ENCODE measurements at places on chromosomes 2 and 18. TPM values are rescaled to one million over a fixed set of nuclear protein-coding genes. Genes with fewer than 3 reads are reported as not detected.

- DNase-seq: peak; percentile 61
Observed at GRCh38 chr2:234951664-234952269, at the start of gene SH3BP4. Gene SH3BP4, plus strand, starts transcription at chr2:234952017. Its CDS starts 82,986 bp downstream, at chr2:235035003.

DNA sequence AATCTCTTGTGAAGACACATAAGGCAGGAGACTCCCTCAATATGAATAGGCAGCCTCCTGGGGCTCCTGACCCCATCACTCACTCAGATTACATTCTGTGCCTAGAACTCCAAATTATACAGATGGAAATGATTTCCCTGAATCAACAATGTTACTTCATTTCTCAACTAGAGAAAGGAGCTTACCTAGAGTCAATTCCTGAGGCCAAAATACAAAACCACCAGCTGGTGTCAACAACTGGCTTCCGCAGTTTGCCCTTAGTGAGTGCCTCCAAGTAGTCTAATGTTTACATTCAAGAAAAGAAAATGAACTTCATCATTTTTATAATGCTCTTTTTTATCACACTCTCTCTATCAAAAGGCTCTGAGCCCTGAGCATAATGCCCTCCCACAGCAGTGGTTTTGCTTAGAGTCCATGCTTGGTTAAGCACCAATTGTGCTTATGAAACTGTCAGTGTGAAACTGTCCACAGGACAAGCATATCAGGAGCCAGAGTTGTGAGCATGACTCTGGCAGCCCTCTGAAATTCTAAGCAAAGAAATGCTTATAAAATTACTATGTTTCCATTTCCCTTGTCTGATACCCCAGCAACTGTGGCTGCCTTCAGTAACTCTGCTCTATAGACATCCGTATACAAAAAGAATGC is 305.7 kb upstream of the PKDCC start:
- peak; percentile 22 for DNase-seq

- DNase-seq: peak; percentile 49
Observed at GRCh38 chr2:101818531-101819451, 121.3 kb downstream of the MAP4K4 start.

- DNase-seq: peak; percentile 76
Observed at GRCh38 chr2:168699844-168700417, 102.5 kb upstream of the NOSTRIN start.

Gene GNAL
- polyA plus RNA-seq: 1.8 TPM

Gene STON1
- 14.1 TPM for polyA plus RNA-seq

Gene NCKAP5
- polyA plus RNA-seq: 10.4 TPM

Gene ECEL1
- not detected for polyA plus RNA-seq

Gene CIB4
- polyA plus RNA-seq: not detected

Gene CREB1
- 70.8 TPM for polyA plus RNA-seq

Measured in muscle of arm (tissue), 14 donors.